ENCODE measurements at places on chromosomes 2 and 18.
A peak's percentile ranks its signal among the peaks of the same experiment; 100 is the strongest.

GRCh38 chr2:208142925-208143799 is 2.8 kb downstream of the CRYGB start:
- no peak for DNase-seq

DNA sequence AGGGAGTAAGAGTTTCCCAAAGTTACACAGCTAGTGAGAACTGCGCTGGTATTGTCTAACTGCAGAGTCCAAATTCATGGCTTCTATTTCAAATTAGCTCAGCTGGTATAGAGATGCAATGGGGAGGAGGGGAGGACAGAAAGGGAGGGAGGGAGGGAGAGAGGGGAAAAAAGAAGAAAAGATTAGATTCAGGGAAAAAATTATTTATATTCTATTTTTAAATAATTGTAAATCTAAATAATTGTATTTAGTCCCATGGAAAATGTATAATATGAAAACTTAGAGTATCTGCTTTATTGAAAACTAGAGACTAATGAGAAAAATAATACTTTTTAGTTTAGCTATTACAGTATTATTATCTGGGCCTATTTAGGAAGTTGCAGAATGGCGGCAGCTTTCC is 37.3 kb upstream of the VIT start:
- no peak for DNase-seq

DNA sequence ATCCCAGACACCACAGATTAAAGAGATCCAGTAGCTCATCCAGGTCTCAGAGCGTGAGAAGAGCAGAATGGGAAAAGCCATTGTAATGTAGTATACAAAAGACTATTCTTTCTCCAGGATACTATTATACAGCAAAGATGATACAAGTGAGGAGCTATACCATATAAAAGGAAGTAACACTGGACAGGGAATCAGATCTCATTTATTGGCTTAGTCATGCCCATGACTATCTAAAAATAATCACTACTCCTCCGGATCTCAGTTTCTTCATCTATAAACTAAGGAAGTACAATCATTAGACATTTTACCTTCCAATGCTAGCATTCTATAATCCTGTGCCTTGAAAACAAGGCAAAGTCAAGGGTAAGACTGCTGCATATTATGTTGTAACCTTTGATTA is 19.4 kb downstream of the KRCC1 start:
- DNase-seq: no peak

GRCh38 chr2:196586511-196586991 is 53.0 kb upstream of the CCDC150 start:
- peak; percentile 84 for DNase-seq

DNA sequence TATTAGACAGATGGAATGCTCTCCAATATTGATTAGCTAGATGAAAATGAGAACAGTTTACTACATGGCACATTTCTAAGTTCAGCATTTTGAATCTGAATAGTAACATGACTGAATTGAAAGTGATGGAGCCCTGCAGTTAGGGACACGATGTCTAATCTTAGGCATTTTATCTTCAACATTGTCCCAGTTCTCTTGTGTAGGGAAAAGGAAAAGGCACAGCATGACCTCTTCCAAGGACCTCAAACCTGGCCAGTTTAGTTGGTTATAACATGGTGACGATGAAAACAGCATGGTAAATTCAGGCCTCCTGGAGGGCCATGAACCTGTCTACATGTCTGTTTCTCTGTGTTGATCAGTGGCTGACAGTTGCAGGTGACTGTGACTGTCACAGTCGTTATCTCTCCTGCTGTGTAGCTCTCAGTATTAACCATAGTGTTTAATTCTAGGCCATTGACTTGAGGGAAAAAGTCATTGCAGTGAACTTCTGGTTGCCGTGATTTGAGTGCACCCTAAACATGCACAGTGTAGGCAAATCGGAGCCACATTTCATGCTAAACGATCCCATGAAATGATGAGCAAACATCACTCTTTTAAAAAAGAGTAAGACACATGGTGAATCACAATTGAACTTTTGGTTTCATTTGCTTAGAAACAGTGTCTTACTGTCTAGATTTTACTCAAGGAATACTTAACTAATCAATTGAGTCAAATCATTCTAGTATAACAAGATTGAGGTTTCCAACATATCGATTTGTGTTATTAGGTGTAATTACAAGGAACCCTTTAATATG is 129.7 kb downstream of the PHLPP1 start:
- no peak for DNase-seq

All from fibroblast of the aortic adventitia (primary cell).